ENCODE measurements at places on chromosomes 16 and 17.

DNA sequence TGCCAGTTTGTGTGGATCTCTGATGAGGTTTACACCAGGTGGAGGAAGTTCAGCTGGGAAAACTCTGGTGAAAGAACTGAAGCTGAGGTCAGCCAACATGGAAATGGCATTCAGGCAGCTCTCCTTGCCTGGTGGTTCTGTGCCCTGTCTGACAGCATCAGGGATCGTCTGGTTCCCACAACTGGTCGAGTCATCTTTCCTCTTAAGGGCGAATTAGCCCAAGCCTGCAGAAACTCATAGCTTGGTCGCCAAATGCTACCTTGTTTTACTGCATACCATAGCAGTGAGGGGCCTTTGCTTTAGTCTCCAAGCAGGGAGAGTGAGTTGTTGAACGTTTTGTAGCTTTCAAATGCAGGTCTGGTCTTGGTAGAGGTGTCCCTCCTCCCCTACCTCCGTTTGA is 7.2 kb downstream of the PLCG2 start:
- DNase-seq = no peak

DNA sequence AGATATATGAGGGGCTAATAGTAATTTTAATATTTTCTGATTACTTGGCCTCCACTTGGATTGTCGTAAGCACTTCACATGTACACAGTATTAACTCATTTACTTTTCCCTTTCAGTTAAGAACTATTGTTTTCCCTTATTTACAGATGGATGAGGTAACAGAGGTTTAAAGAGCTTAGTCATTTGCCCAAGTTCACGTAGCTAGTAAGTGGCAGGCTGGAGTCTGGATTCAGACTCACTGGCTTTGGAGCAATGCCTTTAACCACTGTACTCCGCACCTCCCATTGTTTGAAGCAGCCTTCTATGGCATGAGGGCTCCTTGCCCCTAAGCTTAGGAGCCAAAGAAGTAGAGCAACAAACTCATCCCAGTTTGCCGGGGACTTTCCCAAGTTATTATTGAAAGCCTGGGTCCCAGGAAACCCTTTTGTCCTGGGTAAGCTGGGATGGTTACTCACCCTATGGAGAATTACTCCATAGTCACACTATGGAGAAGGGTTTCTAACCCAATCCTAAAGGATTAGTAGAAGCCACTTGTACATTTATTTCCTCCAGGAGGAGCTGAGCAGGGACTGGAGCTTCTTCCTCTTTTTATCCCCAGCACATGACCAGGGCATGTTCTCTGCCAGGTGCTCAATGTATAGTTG is 12.3 kb downstream of the FOXL1 start:
- no peak for DNase-seq

- DNase-seq = peak; percentile 63
Measured at GRCh38 chr16:72847187-72848027, 200.5 kb downstream of the ZFHX3 start.

DNA sequence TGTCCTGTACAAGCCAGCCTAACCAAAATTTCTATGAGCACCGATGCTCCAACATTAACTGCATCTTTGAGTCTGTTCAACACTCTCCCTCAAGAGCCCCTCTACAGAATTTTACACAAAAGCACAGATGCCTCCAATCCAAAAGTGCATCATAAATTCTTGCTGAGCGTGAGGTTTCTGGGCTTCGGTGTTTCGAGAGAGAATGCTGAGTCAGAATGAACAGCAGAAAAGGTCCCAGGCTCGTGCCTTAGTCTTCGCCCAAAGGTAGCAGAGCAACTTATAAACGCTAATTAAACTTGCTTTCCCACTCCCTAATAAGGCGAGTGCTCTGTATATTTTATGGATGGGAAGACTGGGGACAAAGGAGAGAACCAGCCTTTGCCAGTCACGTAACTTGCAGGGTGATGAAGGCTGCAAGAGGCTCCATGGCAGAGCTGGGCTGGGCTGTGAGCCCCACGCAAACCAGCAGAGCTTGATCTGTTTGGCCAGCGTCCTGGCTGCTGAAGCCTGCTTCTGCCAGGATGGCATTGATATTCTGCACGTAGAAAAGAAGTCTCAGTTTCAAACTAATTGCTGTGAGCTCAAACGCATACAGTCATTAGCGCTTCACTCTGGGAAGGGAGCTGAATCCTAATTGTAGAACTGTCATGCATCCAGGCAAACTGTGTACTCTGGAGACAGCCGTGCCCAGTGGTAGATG is 138.5 kb downstream of the DNAH9 start:
- no peak for DNase-seq

GRCh38 chr17:18033442-18034099 is 5.4 kb downstream of the ATPAF2 start:
- peak; percentile 80 for DNase-seq

DNA sequence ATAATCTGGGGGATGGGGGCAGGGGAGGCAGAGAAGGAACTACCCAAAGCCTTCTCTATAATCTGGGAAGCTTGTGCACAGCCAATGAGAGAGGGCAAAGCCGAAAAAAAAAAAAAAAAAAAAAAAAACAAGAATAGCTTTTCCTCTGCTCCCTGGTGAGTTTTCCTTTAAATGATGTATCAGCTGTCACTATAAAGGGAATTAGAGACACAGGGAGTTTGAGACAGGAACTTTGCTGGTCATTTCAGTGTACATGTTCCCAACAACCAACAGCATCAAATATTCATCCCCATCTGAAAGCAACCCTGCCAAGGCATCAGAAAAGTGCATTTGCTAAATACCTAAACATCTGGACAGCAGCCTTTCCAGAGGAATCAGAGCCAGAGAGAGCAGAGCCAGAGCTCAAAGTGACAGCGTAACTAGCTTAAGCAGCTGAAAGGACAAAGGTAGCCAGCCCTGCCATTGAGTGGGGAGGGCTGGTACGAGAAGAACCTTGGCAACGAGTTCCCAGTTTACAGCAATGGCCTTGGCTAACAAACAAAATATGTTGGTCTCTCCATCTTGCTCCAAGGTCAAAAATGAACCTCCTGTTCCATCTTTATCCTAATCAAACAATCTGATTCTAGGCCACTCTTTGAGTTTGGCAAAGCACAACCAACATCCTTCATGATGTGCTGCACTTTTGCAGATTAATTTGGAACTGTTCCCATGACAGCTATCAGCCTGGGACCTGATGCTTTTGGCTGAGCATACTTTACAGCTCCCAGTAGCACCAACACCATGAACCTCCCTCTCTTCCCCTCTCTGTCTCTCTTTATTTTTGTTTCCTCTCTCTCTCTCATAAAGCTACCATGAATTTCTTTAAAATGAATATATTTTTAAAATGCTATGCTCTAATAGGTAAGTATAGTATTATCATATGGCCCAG is 143.7 kb upstream of the GNAO1 start:
- no peak for DNase-seq

- DNase-seq = no peak
Measured at GRCh38 chr17:39092692-39093230, 58.7 kb downstream of the PLXDC1 start.

GRCh38 chr17:47693731-47694580 is at the start of gene TBKBP1:
TSS of gene TBKBP1 (plus strand) at chr17:47694161. CDS start at chr17:47696113, 1,952 bp downstream.
- DNase-seq = peak; percentile 68

DNA sequence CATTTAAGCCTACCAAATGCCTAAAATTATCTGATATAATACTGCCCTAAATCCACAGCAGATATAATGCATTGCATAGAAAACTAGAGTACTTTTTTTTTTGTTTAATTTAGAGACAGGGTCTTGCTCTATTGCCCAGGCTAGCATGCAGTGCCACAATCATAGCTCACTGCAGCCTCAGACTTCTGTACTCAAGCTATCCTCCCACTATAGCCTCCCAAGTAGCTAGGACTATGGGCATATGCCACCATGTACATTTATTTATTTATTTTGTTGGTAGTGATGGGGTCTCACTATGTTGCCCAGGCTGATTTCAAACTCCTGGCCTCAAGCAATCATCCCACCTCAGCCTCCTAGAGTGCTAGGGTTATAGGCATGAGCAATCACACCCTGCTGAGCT is 20.0 kb downstream of the BRCA1 start:
- no peak for DNase-seq

GRCh38 chr16:31274831-31275816 is 15.3 kb downstream of the ITGAM start:
- no peak for DNase-seq

- no peak for DNase-seq
Measured at GRCh38 chr17:71184716-71185115, 936.1 kb upstream of the SOX9 start.

DNA sequence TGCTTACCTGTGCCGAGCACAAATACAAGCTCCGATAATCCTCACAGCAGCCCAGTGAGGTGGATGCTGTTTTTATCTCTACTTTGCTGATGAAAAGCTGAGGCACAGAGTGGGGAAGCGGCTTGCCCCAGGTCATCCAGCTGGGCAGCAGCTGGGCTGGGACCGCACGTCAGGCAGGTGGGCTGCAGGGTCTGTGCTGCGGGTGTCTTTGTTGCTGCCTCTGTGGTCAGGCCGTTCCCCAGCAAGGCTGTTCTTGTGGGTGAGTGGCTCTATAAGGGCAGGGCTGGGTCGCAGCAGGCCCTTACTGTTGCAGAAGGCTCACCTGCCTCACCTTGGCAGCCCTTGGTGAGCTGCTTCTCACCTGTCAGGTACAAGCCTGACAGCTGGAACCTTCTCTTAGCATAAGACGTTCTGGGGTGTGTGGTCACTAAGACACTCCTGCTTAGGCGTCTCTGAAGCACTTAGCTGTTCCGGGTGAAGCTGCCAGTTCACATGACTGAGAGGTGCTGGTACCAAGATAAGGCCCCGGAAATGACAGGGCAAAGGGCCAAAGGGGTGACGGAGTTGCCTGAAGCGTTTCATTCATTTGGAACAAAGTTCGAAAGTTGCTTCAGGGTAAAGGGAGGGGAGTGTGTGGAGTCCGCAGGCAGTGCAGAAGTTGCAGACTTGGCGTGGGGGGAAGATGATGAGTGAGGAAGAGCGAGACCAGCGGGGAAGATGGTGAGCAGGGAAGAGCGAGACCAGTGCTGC is 17.4 kb downstream of the IRF8 start:
- no peak for DNase-seq

DNA sequence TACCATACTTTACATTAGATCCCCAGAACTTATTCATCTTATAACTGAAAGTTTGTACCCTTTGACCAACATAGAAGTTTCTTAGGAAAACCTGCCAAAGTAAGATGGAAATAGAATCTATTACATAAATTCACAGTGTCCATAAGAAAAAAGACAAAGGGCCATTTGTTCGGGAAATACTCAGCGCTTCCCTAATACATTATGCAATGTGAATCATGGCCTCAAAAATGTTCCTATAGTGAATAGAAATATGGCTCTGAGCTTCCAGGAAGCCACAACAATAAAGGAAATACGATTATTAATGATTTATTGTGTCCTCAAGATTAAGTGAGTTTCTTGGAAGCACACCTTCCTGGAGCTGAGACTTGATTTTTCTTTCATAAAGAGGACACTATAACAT is 51.5 kb downstream of the GPRC5B start:
- DNase-seq = no peak

DNA sequence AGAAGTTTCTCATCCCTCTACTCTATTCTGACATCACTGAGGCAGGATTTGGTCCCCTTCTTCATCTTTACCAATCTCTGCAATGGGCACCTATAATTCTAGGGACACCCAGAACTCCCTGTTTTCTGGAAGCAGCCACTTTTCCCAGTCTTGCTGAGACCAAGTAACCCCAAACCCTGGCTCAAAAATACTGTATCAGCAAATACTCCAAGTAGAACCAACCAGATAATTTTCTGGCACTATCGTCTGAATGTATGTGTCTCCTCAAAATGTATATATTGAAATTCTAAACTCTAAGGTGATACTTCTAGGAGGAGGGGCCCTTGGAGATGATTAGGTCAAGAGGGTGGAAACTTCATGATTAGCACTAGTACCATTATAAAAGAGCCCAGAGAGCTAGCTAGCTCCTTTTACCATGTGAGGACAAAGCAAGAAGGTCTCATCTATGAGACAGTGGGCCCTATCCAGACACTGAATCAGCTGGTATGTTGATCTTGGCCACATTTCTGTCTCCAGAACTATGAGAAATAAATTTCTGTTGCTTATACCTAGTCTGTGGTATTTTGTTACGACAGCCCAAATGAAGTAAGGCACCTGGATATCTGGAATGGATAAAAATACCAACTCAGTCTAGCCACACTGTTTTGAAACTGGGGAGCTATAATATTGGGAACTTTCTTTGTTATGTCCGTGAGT is 464.4 kb downstream of the CDH11 start:
- no peak for DNase-seq

DNA sequence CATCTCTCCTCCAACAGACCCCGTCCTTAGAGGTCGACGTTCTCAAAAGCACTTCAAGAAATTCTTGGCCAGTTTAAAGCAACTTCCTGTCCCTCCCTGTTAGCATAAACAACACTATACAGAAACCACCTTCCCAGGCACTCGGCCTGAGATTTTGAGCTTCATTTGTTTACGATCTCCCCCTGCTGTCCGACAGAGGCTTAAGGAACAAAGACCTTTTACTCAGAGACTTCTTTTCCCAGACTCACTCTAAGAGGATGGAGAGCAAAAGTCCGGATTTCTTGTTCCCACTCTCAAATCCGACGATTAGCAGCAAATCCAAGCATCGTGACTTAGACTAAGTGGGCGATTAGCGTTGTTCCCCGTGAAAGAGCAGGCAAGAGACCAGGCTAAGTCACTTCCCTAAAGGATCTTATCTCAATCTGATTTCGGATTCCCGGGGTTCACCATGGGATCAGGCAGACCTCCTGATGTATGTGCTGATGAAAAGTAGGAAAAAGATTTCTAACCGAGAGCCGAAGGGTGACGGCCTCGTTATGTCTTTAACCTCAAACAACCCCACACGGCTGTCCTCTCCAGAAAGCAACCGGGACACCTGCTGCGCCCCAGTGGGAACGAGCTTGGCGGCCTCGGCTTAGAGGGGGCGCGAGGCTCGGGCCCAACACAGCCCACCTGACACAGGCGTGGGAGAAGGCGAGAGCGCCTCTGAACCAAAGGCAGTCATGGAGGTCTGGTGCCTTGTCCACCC is 598 bp downstream of the INPP5K start:
- DNase-seq = peak; percentile 85

DNA sequence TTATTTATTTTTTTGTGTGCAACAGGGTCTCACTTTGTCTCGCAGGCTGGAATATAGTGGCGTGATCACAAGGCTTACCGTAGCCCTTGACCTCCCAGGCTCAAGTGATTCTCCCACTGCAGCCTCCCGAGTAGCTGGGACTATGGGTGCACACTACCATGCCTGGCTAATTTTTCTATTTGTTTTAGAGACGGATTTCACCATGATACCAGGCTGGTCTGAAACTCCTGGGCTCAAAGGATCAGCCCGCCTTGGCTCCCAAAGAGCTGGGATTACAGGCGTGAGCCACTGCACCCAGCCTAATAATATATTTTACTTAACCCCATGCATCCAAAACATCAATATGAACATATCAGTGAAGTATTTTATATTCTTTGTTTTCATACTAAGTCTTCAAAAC is 2.0 kb downstream of the CCDC200 start:
- DNase-seq = no peak
